Mesenteric fat pad (tissue), 1 donor: ENCODE measurements at places on chromosomes 2 and 18.

DNA sequence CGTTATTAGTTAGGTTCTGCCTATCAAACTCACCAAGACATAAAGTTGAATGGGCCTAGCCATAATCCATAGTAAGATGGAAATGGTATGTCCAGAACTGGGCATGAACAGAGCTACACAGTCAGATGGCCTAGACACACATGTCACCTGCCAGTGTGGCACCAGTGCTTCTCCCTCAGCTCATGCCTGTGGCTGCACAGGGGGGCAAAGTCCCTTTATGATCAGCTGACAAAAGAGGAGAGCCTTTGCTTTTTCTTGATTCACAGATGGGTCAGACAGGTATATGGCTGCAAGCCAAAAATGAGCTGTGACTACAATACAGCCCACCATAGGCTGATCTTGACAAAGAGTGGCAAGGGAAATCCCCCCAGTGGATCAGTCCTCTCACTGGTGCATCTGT, 28.3 kb upstream of the STARD7 start:
- DNase-seq: no peak

GRCh38 chr2:26526105-26526504, 48.2 kb upstream of the OTOF start:
- no peak for DNase-seq

DNA sequence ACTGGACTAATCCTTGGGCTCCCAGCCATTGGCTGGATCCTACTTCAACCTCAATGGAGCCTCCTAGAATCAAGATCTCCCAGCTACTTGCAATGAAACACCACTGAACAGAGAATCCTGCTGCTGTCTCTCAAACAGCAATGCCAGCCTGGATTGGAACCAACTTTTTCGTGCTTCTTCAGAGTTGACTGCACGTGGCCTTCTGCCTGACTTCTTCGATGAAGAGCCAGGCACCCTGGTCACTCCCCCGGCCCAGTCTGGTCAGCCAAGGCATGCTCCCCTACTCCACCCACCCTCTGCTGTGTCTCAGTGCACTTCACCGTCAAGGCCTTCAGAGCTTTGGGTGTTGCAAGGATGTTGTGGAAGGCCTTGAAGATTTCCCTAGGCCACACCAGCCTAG, 148.7 kb downstream of the CLIP4 start:
- peak; percentile 47 for DNase-seq

- DNase-seq: peak; percentile 89
Measured at GRCh38 chr2:11745613-11746375, 638 bp upstream of the LPIN1 start.

DNA sequence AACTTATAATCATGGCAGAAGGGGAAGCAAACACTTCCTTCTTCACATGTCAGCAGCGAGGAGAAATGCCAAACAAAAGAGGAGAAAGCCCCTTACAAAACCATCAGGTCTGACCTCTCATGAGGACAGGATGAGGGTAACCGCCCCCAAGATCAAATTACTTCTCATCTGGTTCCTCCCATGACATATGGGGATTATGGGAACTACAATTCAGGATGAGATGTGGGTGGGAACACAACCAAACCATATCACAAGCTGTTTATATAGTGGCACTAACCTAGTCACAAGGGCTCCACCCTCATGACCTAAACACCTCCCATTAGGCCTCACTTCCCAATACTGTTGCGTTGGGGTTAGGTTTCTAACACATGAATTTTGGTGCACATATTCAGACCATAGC, 110.0 kb downstream of the OSBPL6 start:
- no peak for DNase-seq

GRCh38 chr2:224042191-224042696, 3.2 kb upstream of the SERPINE2 start:
- DNase-seq: no peak

GRCh38 chr2:218341381-218341780, 15.3 kb upstream of the CATIP start:
- no peak for DNase-seq

DNA sequence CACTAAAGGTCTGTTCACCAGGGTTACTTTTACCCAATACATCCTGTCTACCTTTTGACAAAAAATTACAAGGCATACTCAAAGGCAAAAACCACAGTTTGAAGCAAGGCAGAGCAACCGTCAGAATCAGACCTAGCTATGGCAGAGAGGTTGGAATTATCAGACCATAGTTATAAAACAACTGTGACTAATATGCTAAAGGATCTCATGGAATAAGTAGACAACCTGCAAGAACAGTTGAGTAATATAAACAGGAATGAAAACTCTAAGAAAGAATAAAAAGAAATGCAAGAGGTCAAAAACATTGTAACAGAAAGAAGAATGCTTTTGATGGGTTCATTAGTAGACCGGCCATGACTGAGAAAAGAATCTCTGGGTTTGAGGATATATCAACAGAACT, 318.8 kb upstream of the KCNH7 start:
- DNase-seq: no peak

- DNase-seq: peak; percentile 24
Measured at GRCh38 chr2:238505892-238506280, 79.2 kb downstream of the ASB1 start.

GRCh38 chr18:8805552-8805951, 100.2 kb downstream of the MTCL1 start:
- DNase-seq: no peak

GRCh38 chr2:120401275-120402066, 55.5 kb downstream of the INHBB start:
- DNase-seq: peak; percentile 53

GRCh38 chr18:78126536-78126935, 853.1 kb upstream of the SALL3 start:
- DNase-seq: no peak

DNA sequence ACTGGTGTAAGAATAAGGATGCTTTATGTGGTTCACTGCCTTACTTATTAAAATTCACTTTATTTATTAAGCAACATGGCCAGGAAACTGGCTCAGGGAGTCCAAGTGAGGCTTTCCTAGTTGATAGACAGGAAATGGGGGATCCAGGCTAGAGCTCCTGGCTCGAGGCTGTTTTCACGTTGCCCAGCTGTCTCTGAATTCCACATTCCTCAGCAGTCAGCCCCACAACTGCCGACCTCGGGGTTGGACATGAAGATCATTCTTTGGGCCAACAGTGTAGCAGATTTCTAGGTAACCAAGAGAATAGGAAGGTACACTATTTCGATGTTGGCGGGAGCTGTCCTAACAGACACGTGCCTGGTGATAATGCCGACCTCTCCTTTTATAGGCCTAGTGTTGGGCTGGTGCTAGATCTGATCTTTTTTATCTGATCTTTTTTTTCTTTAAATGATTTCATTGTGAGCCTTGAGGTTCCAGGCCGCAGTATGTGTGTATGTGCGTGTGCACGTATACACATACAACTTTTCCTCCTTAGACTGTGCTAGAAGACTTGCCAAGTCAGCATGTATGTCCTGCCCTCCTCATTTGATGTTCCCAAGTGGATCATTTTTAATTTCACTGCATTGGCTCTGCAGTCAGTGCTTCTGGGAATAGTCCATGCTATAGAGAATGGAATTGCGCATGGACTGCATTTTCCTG, 103.5 kb downstream of the CABLES1 start:
- no peak for DNase-seq

DNA sequence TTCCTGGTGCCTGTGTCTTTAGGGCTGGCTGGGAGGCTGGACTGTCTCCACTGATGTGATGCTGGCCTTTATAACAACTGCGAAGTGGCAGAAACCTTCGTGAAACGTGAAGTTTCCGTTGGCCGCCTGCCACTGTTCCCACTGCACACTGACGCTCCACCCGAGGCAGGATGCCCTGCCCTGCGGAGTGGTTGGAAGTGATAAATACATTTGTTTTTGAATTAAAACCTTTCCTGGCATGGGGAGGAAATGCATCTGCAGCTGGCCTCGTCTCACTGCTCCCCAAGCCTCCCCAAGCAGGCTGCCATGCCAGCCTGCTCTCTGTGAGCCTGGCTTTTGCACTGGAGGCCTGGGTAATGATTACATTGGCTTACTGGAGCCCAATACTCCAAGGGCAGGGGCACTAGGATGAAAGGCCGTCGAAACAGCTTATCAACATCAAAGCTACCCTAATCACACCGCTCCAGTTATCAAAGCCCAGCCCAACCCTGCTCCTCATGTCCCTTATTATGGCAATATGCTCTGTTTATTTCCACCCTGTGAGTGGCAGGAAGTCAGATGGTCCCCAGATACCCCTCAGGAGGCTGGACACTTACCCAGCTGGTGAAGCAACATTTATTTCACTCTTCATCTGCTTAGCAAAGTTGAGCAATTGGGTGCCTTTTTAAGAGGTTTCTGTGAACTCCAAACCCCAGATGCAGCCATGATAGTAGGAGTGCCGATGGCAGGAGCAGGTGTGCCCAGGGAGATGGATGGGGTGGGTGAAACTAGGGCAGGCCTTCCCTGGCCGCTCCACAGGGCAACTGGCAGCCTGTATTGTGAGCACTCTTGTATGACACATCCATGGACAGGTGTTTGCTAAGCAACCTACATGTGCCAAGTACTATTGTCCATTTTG, 97.4 kb upstream of the ITGA6 start:
- DNase-seq: no peak

GRCh38 chr2:1784087-1784486, 39.8 kb upstream of the PXDN start:
- DNase-seq: peak; percentile 60

GRCh38 chr2:8303322-8303832, 378.5 kb upstream of the ID2 start:
- no peak for DNase-seq

DNA sequence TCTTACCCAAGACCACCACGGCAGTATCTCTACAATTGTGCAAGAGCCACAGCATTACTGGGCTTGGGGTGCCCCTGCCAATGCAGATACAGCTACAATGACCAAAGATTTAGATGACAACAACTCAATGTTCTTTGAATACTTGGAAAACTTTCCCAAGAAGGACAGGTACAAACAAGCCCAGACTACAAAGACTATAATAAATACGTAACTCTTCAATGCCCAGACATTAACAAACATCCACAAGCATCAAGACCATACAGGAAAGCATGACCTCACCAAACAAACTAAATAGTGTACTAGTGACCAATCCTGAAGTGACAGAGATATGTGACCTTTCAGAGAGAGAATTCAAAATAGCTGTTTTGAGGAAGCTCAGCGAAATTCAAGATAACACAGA, 62.8 kb downstream of the ICA1L start:
- no peak for DNase-seq

GRCh38 chr2:52340171-52340570, 1308.2 kb upstream of the NRXN1 start:
- DNase-seq: no peak

- DNase-seq: no peak
Measured at GRCh38 chr2:226559536-226559935, 240.1 kb downstream of the IRS1 start.

- no peak for DNase-seq
Measured at GRCh38 chr2:203225423-203226039, 13.3 kb upstream of the CYP20A1 start.

DNA sequence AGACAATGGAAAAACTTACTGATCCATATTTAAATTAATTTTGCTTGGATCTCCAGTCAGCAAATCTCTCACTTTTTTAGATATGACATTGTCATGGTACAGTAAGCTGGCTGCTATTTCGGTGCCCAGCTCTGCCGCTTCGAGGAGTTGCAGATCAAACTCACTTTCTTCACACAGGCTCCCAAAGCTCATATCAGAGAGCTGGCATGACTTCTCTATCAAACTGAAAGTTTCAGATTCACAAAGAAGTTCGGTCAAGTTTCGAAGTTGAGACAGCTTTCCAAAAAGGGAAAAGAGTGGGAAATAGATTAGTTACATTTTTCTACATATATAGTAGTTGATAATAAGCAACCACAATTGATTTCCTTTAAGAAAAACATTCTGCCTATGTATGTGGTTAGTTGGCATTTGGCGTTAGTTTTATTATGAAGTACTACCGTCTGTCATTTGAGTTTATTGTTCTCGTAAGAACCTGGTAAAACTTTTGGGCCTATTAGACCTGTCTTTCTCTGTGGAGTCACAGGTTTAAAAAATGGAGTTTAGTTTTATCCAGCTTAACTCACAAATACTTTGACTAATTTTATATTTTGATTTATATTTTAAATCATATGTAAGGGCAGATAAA, 118.8 kb downstream of the ABCA12 start:
- no peak for DNase-seq

DNA sequence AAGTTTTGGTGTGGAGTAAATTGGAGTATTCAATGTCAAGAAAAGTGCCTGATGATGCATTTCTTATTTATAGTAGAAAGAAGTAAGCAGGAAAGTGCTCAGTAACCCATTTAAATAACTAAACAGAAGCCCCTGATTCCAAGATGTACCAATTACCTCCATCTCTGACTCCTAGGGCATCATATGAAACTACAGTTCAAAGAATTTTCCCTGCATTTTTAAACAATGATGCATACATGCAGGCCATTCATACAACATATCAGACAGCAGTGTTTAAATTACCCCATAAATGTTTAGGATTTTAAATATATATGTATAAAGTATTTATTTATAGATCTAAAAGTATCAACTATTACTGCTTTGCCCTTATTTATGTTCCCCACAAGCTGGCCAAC, 36.2 kb downstream of the FTCDNL1 start:
- DNase-seq: no peak

- DNase-seq: no peak
Measured at GRCh38 chr2:67733517-67733916, 329.3 kb downstream of the C1D start.
